ENCODE measurements at places on chromosomes 4 and X.

DNA sequence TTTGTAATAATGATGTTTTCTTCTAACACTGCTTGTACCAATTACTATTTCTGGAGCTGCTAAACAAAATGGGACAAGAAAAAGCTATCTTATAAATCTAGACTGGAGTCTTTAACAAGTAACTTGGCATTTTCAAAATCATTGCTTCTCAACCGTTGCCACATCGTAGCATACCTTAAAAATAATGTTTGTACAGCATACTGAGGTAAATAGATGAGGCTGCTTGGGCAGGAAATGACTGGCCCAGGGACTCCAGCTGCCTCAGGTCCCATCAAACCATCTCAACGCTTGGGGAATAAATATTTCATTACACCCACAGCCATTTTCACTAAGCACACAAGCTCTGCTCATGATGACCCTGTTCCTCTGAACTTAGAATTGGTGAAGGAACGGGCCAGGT, 115.1 kb downstream of the SPANXA1 start:
- no peak for DNase-seq

DNA sequence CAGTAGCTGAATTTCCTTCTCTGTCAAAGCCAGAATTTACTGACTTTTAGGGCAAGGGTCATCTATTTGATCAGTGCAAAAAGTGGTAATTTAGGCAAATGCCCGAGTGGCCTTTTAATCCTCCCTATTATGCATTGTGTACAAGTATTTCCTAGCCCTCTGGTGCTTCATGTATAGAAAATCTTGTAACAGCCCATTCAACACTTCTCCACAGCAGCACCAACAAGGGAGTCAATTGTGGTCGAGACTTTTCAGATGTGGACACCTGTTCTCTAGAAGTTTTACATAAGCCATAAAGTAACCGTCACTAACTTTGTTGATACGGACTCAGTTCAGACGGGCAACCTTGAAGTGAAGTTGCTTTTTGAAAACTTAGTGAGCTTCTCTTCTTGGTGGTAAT, 50.9 kb upstream of the FHDC1 start:
- no peak for DNase-seq

DNA sequence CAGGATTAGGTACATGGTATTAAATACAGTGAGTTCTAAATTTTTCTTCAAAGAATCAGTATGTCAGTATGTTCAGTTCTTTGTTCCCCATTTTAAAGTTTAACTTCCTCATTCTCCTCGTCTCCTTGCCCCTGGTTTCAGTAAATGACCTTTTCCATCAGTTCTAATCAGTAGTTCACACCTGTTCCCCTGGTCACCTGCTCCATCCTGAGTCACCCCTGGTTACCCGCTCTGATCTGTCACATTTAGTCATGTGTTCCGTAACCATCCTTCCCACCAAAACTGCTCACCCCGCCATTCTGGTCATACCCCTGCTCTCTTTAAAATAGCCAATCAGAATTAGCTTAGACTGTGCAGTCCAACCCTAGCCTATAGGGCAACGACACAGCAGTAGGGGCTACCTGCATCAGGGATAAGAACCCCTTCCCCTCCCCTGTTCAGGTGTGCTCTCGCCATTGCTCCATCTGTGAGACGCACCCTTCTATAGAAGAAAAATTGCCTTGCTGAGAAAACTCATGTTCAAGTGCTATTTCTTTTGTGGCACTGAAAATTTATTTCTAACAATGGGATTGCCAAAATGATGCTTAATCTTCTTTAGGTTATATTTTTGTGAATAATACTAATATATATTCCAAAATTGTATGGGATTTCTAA, 181.3 kb downstream of the OR13H1 start:
- DNase-seq, result no peak

DNA sequence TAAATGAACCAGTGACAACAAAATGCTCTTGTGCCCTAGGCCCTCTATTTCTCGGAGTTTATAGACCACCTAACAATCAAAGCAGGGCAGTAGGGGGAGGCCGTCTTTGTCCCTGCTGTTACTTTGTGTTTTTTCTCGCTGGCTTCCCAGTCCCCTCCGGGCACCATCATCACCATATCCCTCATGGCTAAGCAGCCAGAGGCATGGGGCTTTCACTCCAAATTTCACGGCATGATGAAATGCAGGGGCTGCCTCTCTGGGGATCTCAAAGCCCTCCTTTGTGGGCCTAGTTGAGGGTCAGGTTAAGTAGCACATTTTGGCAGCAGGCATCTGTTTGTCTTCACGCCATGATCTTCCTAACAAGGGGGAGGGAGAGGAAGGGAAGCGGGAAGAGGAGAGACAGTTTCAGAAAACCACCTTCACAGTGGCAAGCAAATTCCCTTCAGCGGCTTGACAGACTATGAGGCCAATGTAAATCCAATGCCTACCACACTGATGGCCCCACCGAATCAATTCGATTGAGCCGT, 91.9 kb downstream of the ANOS1 start:
- no peak for DNase-seq

GRCh38 chrX:43958529-43958928, 14.7 kb downstream of the NDP start:
- DNase-seq, result peak; percentile 5

DNA sequence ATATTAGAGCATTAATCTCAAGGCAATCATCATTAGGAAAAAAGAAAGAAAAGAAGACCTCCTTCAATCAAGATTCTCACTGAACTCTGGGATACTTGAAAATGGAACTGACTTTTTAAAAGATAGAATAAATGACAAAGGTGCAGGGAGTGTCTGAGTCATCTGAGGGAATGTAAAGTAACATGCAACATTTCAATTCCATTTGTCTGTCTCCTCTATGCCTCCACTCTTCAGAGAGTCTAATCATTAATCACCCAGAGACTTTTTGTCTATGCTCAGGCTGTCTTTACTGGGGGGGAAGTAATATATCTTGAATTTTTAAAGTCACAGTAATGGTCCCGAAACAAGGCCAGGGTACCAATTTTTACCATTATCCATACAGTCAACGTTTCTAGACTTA, 55.0 kb upstream of the PACRGL start:
- no peak for DNase-seq

DNA sequence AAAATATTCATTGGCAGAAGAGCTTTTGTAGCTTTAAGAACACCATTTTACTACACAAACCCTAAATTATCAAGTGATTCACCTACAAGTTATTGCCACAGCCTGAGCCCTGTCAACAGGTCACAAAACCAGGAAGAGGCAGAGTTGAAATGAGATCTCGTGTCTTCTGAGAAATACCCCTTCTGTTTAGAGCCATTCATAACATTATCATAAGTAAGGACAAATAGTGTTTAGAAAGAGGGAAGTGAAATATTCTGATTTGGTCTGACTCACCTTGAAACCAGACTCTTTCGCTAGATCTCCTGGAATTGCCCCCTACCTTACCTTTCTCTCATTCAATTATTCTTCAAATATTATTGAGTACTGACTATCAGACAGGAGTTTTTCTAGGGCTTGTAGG, 5.9 kb downstream of the ETDB start:
- peak; percentile 6 for DNase-seq

DNA sequence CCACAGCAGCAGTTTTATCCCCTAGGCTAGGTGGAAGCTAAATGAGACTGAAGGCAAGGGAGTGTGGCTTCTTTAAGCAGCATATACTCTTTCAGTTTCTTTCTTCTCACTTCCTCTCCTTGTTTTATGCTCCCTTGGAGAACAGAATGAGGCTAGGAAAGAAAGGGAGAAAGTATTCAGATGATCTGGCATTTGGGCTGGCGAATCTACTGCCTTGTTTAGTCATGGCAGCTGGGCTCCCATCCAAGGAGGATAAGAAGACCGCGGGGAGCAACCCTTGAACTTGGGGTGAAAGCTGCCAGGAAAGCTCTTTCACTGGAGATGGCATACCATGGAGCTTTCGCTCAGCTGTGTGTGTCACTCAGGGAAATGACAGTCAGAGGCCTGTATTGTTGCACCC, 72.1 kb downstream of the ARHGEF38 start:
- no peak for DNase-seq

DNA sequence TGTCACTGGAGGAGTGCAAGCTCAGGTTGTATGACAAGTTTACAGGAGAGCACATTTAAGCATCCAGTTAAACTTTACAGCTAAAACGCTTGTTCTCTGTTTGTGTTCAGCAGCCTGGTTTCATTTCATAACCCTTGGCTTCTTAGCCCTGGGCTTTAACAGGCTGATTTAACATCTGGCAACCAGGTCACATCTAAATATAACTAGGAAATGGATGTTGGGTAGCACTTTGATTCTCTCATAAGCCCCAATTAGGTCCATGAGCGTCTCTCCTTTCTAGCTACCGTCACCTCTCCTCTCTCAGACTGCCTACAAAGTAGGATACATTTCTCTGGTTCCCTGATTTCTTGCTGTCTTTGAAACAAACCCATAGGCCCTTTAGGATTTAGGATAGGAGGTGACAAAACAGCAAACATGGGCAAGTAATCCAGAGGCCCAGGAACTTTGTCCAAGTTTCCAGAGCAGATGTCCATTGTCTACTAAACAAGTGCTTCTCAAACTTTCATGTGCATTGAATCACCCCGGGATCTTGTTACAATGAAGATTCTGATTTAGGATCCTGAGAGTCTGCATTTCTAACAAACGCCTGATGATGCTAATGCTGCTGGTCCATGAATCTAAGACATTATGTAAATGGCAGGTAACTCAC, 22.5 kb downstream of the OTUD6A start:
- DNase-seq, result no peak

DNA sequence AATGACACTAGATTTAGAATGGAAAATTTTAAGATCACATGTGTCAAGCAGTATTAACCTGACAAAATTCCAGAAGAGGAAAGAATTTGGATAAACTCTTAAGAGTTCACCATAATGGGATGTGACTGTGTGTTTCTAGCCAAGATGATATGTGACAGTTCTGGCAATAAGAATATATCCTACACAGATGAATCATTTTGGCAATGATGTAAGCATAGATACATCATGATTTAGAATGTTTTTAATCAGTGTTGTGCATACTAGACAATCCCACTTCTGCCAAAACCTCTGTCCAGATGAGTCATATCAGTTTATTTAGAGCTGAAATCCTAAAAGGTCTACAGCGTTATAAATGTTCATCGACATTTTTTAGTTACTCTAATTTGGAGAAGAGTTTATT, 48.8 kb downstream of the PTCHD1 start:
- DNase-seq, result no peak

DNA sequence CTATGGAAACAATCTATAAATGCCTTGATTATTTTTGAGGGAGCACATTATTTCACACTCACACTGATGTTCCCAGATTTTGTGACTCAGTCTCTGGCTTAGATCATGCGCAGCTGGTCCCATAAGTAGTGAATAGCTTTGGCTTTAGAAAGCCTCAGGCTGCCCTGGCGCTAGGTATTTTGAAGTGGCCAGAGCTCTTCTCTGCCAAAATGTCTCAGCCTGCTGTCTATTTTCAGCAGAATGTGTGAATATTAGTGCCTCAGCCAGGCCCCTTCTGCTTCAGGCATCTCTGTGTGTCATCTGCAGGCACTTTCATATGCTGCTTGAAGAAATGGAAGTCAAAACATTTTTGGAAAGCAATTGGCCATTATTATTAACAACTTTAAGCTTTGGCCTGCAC, 931.0 kb upstream of the INTU start:
- no peak for DNase-seq

DNA sequence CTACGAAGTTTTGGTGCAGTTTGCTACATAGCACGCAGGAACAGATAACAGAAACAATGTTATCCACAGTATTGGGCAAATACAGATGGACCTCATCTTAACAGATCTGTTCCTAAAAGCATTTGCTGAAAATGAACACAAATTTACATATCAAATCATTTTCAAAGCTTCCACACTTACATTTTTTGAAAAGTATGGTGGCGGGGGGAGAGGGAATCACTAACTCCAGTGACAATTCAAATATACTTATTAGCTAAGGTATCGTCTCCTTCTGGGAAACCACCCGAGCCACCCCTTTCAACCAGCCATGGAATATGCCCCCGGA, 175.0 kb downstream of the NSUN7 start:
- DNase-seq, result no peak

- DNase-seq, result peak; percentile 55
Measured at GRCh38 chr4:101806914-101807313, 16.4 kb downstream of the BANK1 start.

DNA sequence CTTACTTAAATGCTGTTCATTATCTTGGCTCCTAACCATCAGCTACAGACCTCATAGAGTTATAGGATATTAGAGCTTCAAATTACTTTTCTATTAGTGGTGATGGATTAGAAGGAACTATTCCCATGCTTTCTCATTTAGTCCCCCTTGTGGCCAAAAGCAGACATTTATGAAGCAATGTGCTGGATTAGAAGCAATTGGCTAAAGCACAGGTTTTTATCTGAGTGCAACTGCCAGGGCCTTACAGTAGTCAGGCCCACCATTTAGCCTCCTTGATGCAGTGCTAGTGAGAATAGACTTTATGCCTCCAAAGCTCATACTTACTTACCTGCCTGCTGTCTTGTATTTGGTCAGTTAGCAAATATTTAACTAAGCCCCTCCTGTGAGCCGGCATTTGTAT, 93.0 kb downstream of the TSPAN7 start:
- DNase-seq, result no peak

DNA sequence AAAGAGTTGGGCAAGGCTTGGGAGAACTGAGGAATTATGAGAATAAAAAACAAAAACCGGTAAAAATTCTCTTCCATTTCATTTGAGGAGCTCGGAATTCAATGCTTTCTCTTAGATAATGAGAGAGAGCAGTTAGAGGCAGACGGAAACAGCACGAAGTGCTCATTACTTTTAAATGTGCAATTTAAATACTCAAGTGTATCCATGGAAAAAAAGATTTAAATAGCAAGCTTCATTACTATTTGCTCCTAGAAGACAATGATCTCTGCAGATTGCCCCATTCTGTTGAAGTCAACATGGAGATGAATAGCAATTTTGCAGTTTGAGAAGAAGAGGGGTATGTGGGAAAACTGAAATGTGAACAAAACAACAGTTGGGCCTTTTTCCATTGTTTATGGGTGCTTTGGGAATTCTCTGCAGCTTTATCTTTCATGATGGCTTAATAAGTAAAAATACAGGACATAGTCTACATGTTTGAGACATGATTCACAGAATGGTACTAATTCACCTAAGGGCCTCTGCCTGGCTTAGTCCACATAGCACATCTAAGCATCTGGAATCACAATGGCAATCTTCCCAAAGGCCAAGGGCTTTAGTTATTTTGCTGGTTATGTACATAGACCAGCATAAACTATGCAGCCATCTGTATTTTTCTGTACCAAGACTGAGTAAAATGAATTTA, 512.7 kb upstream of the FAT1 start:
- no peak for DNase-seq

GRCh38 chr4:174214101-174214878, 69.2 kb downstream of the FBXO8 start:
- no peak for DNase-seq

- no peak for DNase-seq
Measured at GRCh38 chr4:179028321-179028720, 1586.1 kb upstream of the AGA start.

DNA sequence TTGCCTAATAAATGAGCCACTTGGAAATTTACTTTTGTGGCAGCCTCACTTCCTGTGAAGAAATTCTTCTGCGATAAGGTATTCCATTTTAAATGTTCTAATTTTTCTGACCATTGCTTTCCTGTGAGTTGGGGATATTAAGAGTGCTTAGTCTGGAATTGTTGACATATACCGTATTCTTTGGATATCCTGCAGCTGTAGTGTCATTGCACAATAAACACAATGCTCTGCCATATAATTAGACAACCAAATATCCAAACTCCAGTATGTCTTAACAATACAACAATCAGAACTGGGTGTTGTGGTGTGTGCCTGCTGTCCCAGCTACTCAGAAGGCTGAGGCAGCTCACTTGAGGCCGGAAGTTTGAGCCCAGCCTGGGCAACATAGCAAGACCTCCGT, 99.4 kb downstream of the LUZP4 start:
- DNase-seq, result no peak

GRCh38 chrX:101452056-101452455, 33.2 kb upstream of the ARMCX4 start:
- DNase-seq, result no peak

All from germinal center (tissue), 1 donor.